Adipose tissue (tissue), 3 donors: ENCODE measurements at places on chromosomes 3 and 15. TPM values are rescaled to one million over a fixed set of nuclear protein-coding genes. Genes with fewer than 3 reads are reported as not detected.

Gene CCR2
- polyA plus RNA-seq = 2.2 TPM

Gene IL20RB
- 1.2 TPM for polyA plus RNA-seq

Gene CLRN1
- not detected for polyA plus RNA-seq

Gene TLR9
- 0.15 TPM for polyA plus RNA-seq

Gene KIF7
- 0.78 TPM for polyA plus RNA-seq

Gene IGSF10
- 0.74 TPM for polyA plus RNA-seq

Gene RPL14
- 1,861 TPM for polyA plus RNA-seq

Gene SLC51A
- 0.33 TPM for polyA plus RNA-seq

Gene FSD2
- not detected for polyA plus RNA-seq

Gene RBPMS2
- polyA plus RNA-seq = 16.2 TPM

Gene LRRK1
- 11.5 TPM for polyA plus RNA-seq

Gene RTP1
- polyA plus RNA-seq = not detected

Gene SPINK8
- polyA plus RNA-seq = not detected

Gene TIGIT
- polyA plus RNA-seq = 0.13 TPM

Gene DPPA2
- polyA plus RNA-seq = not detected

Gene LTF
- polyA plus RNA-seq = 9.1 TPM

Gene KNG1
- 0.02 TPM for polyA plus RNA-seq

Gene PPP1R14D
- 0.13 TPM for polyA plus RNA-seq

Gene C3orf70
- polyA plus RNA-seq = 1.6 TPM

Gene SKOR1
- polyA plus RNA-seq = 0.14 TPM

Gene FBXL2
- 2.1 TPM for polyA plus RNA-seq

Gene GATM
- polyA plus RNA-seq = 6.2 TPM

Gene CFAP92
- polyA plus RNA-seq = 0.21 TPM

Gene CKMT1A
- 5.8 TPM for polyA plus RNA-seq

Gene CTXND1
- 0.12 TPM for polyA plus RNA-seq

Gene ACKR4
- polyA plus RNA-seq = 1.2 TPM

Gene CLEC3B
- polyA plus RNA-seq = 14.3 TPM

Gene TGFBR2
- polyA plus RNA-seq = 125 TPM

Gene CTXN2
- polyA plus RNA-seq = 0.05 TPM

Gene DPH3
- 16.0 TPM for polyA plus RNA-seq

Gene GOLGA8T
- polyA plus RNA-seq = 0.73 TPM

Gene TM4SF4
- polyA plus RNA-seq = 2.5 TPM

Gene BTLA
- polyA plus RNA-seq = 0.43 TPM

Gene ZPLD1
- 0.03 TPM for polyA plus RNA-seq

Gene CADPS
- 0.04 TPM for polyA plus RNA-seq

Gene PIGB
- polyA plus RNA-seq = 6.8 TPM

Gene SLC6A20
- polyA plus RNA-seq = not detected

Gene LPP
- polyA plus RNA-seq = 11.3 TPM

Gene GXYLT2
- polyA plus RNA-seq = 0.58 TPM

Gene PLA2G4E
- not detected for polyA plus RNA-seq

Gene GCHFR
- polyA plus RNA-seq = 125 TPM

Gene CCDC33
- polyA plus RNA-seq = not detected

Gene FRMD4B
- 4.0 TPM for polyA plus RNA-seq
